ENCODE measurements at places on chromosomes 7 and 10. TPM values are rescaled to one million over a fixed set of nuclear protein-coding genes. Genes with fewer than 3 reads are reported as not detected.
A peak's percentile ranks its signal among the peaks of the same experiment; 100 is the strongest.

DNA sequence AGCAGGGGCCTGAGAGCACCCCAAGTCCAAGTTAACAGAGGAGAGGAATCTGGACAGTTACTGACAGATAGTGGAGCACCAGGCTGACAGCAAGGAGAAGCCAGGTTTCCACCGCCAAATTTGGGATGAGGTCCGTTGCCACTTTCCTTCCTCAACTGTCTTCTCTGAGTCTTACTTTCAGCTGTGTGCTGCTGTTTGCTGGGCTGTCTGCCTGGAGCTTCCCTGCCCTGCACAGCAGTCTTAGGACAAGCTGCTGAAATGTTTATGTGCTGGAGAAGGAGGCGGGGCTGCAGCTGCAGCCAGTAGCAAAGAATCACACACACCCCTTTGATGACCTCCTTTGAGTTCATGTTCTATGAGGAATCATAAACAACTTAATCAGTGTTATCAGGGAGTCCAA is 17.4 kb upstream of the CYP3A7 start:
- no peak for DNase-seq

DNA sequence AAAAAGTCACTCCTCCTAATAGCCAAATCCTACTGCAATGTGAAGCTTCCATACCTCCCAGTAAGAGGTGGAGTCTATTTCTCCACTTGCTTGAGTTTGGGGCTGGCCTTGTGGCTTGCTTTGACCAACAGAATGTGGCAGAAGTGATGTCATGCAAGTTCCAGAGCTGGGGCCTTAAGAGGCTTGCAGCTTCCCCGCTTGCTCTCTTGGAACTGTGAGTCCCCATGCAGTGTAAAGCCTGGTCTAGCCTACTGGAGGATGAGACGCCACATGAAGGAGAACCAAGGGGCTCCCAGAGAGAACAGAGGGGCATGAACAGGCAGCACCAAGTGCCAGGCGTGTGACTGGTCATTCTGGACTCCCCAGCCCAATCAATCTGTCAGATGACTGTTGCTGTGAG is 58.6 kb upstream of the OPALIN start:
- DNase-seq, result no peak

DNA sequence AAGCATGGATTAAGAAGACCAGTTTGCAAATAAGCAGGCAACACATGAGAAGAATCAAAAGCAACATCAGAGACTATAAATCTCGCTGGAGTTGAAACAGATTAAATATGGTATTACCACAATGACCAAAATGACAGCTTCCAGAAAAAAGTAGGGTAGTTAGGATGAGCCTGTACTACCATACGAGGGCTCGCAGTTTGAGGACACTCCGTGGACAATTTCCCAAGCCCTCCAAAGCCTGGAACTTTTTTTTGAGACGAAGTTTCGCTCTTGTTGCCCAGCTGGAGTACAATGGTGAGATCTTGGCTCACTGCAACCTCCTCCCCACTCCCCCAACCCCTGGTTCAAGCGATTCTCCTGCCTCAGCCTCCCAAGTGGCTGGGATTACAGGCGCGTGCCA is 1.0 kb downstream of the LRRC17 start:
- DNase-seq, result no peak

DNA sequence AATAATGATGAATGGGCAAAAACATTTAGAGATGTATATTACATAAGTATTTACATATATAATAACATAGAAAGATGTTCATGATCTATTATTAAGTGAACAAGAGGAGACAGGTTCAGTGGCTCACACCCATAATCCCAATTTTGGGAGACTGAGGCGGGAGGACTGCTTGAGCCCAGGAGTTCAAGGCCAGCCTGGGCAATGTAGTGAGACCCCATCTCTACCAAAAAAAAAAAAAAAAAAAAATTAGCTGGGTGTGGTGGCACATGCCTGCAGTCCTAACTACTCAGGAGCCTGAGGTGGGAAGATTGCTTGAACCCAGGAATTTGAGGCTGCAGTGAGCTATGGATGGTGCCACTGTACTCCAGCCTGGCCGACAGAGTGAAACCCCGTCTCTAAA is 12.4 kb downstream of the ARL3 start:
- no peak for DNase-seq

- DNase-seq, result peak; percentile 85
These were observed 4.0 kb upstream of the IGF2BP3 start for GRCh38 chr7:23474094-23474828.

DNA sequence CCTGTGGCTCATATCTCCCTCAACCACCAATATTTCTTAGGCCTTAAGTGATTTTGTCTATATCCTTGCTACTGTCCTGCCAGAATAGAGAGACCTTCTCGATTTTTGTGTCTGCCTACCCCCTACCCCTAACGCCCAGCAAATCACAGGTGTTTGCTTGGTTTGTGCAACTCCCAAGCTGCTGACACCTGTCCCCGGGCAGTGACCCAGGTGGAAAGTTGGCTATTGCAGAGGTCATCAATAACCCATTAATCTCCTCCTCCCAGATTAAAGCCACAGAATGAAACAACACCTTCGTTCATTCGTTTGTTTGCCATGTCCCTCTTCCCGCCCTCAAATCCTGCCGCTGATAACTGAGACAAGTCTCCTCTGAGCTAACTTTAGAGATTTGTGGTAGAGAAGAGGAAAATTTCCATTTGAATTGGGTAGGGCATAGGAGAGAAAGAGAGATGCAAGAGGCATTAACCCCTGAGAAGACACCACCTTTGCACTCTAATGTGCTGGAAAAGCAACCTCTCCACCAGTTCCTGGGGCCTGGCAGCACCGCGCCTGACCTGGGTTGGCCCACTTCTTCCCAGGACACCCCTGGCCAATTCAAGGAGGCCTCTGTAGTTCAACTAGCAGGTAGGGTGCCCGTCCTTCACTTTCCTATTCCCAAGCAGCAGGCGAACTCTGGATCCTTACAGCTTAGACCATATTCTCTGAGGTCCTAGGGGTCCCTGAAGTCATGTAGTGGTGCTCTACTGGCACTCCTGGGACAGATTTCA is 3.0 kb downstream of the NEUROG3 start:
- DNase-seq, result no peak

- DNase-seq, result peak; percentile 85
These were observed 1.4 kb downstream of the CAV1 start for GRCh38 chr7:116525913-116526861.

DNA sequence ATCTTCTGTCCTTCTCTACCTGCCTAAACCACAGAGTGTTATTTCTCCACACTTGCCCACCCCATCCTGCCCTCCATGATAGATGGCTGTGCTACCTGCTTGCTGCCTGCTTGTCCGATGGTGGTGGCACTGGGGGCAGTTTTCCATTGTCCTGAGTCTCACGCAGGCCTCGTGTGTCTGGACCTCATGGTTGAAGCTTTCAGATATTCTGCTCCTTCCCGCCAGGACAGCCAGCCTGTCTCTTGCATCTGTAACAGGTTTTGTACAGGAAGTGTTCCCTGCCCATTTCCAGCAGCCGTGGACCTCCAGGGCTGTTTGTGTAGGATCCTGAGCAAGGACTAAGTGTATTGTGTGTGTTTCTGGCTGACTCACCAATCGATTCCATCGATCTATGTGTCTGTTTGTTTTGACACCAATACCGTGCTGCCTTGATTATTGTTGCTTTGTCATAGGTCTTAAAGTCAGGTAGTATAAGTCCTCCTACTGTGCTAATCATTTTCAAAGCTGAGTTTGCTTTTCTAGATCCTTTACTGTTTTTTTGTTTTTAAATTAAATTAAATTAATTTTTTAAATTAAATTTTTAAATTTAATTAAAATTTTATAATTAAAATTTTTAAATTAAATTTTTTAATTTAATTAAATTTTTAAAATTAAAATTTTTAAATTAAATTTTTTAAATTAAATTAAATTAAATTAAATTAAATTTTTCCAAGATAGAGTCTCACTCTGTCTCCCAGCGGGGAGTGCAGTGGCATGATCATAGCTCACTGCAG is 8.5 kb downstream of the IL15RA start:
- DNase-seq, result peak; percentile 43

GRCh38 chr7:123608991-123609882 is 7.6 kb downstream of the ASB15 start:
- DNase-seq, result no peak

DNA sequence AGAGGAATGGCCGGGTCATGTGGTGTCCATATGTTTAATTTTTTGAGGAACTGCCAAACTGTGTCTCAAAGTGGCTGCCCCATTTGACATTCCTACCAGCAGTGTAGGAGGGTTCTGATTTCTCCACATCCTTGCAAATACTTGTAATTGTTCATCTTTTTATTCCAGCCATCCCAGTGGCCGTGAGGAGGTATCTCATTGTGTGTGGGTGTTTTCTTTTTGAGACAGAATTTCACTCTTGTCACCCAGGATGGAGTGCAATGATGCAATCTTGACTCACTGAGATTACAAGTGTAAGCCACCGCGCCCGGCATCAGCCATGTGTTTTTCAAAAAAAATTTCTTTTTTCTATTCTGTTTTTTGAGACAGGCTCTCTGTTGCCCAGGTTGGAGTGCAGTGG is 38.7 kb upstream of the DLG5 start:
- no peak for DNase-seq

- no peak for DNase-seq
These were observed 57.4 kb upstream of the FERD3L start for GRCh38 chr7:19202599-19202998.

GRCh38 chr10:28327491-28327880 is 24.6 kb upstream of the MPP7 start:
- DNase-seq, result no peak

GRCh38 chr10:11157292-11158076 is 139.8 kb downstream of the CELF2 start:
- no peak for DNase-seq

- DNase-seq, result no peak
These were observed 126.7 kb downstream of the TSPAN12 start for GRCh38 chr7:120731271-120731670.

DNA sequence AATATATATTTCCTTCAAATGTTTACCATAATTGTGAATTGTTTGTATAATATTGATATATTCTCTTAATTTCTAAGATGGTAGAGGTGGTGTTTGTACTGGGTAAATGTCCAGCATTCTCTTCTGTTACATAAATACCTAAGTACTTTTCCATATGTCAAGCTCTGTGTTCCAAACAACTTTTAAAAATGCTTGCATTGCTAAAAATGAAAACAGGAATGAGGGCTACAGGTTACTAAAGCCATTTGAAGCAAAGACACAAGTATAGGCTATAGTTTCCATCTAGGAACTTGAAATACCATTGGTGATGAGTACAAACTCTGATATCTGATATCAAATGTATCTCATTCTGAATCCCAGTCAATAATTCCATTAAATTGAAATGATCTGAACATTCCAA is 233.6 kb upstream of the SORCS1 start:
- DNase-seq, result no peak

DNA sequence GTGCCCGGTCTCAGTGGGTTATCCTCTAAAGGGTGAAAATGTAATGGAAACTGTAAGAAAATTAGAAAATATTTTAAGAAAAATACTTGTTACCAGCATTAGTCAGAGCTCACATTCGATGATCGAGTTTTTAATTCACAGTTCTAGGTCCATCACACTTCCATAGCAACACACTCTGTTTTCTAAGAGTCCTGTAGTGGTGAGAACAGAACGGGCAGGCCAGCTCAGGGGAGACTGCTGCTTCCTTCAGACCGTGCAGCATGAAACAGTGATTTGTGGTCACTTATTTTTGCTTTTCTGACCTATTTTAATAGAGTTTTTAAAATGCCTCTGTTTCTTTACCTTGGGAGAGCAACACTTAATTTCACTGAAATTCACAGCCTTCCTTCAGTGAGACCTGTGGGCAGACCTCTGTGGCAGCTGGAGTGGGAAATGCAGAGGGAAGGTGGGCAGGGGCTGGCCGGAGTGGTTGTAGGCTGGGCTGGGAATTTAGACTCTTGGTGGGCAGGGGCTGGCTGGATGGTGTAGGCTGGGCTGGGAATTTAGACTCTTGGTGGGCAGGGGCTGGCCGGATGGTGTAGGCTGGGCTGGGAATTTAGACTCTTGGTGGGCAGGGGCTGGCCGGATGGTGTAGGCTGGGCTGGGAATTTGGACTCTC is 1.5 kb downstream of the SUN1 start:
- no peak for DNase-seq

- peak; percentile 67 for DNase-seq
These were observed 270.7 kb downstream of the ZNF33B start for GRCh38 chr10:42367532-42368230.

GRCh38 chr7:148987751-148988512 is 40.4 kb downstream of the PDIA4 start:
- no peak for DNase-seq

- no peak for DNase-seq
These were observed 1.8 kb downstream of the EPHB6 start for GRCh38 chr7:142856565-142857245.

- no peak for DNase-seq
These were observed 47.0 kb upstream of the EPC1 start for GRCh38 chr10:32393911-32394310.

GRCh38 chr7:12987238-12987637 is 299.8 kb downstream of the ARL4A start:
- no peak for DNase-seq

GRCh38 chr10:130921461-130921860 is 390.1 kb downstream of the TCERG1L start:
- no peak for DNase-seq

GRCh38 chr7:149689291-149689721 is 84.1 kb downstream of the ZNF467 start:
- DNase-seq, result no peak

- no peak for DNase-seq
These were observed 111.7 kb upstream of the GJD4 start for GRCh38 chr10:35493196-35494118.

GRCh38 chr7:2862831-2863361 is 18.8 kb upstream of the GNA12 start:
- DNase-seq, result no peak

GRCh38 chr7:14836006-14836405 is 66.5 kb downstream of the DGKB start:
- DNase-seq, result no peak

- DNase-seq, result no peak
These were observed 173.7 kb upstream of the PRPS1L1 start for GRCh38 chr7:18201350-18201749.

- peak; percentile 3 for DNase-seq
These were observed 127.7 kb downstream of the ARHGAP22 start for GRCh38 chr10:48477141-48477540.

DNA sequence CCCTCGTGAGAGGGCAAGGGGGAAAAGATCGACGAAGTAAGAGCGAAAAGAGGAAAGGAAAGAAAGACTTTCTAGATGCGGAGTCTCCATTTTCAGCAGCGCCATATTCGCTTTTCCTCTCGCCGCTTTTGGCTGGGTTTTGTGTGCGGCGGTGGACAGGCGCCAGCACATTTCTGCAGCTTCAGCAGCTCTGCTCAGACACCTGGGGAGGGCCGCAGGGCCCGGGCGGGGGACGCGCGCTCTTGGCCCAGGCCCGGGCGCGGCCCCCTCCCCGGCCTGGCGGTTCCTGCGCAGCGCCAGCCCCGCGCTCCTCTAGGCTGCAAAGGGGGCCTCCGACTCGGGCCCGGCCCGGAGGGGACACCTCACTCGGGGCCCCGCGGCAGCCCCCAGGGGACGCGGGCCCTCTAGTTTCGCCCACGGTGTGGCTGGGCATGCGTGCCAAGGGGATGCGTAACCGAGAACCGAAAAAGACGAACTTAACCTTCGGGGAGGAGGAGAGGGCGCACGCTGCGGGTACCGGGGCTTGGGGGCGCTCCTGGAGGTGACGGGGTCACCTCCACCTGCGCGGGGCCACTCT is 34.5 kb upstream of the EBLN1 start:
- DNase-seq, result peak; percentile 54

The ARMC3 gene
- total RNA-seq, result not detected

The CCDC146 gene
- total RNA-seq, result 38.8 TPM

The DEPP1 gene
- total RNA-seq, result 3.9 TPM

The TRIM50 gene
- 1.1 TPM for total RNA-seq

The SMO gene
- 14.9 TPM for total RNA-seq

The LLCFC1 gene
- not detected for total RNA-seq

The SPACDR gene
- total RNA-seq, result not detected

The CC2D2B gene
- total RNA-seq, result 1.1 TPM

The UFSP1 gene
- total RNA-seq, result 4.1 TPM
